ENCODE measurements at places on chromosomes 13 and 19.

DNA sequence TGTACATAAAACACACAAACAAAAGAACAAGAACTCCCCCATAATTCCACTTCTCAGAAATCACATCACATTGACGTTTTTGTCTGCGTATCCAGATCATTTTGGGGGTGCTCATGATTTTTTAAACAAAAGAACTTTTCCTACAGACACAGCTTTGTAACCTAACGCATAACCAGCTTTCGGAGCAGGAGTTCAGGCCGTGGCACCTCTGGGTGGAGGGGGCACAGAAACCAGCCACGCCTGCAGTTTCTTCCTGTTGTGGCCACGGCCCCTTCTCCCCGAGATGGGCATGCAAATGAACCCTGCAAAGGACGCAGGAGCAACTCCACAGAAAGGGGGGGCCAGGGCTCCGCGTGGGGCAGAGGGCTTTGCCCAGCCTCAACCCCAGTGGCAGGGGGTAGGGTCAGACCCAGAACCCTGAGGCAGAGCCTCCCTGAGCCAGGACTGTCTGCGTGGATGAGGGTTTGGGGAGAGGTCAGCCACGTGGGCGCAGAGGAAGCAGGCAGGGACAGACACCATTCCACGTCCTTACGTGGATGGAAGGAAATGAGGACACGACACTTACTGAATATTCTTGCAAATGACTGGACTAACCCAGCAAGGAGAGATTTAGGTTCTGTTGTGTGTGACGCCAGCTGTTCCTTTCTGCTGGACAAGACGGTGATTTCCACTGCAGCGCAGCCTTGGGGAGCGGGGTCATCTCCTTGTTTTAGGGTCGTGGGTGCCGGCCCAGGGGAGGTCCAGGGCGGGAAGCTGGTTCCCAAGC lies 64.4 kb downstream of the RASA3 start:
- DNase-seq, result no peak

DNA sequence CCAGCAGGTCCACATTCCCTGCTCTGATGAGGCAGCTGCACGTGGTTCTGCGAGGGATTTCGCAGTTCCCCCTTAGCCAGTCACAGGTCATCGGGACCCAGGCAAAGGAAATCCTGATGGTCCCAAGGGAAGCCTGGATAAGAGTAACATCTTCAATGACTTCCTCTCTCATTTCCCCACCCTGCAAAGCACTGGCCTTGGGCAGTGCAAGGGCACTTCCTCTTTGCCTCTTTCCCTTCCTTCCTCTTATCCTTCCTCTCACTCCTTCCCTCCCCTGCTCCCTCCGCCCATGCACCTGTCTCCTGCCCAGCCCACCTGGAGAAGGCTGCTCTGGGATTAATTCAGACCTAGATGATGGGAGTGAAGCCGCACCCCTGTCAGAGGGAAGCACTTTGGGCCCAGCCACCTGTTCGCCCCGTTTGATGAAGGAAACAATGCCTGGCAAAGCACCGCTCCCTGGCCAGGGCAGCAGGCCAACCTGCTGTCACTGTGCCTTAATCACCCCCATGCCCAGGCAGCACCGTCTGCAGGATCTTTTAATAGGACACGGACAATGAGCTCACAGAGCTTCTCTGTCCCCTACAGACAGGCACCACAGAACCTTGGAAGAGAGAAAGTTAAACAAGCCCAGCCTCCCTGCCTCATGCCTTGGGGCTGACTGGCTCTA lies 113.5 kb upstream of the PABPC3 start:
- DNase-seq, result no peak

DNA sequence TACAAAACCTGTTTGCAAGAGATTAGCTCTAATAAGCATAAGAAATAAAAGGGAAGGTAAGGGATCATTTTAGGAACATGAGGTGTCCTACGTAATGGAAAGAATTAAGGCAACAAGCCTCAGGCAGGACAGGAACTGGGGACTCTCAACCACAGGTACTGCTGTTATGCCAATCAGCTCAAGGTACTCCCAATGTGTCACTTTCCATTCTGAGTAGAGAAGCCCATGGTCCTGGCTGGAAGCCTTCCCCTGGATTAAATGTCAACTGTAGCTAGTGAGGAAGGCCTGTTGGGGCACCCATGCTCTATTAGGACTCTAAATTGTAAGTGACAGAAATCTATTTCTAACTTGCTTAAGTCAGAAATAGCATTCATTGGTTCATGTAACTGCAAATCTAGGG lies 134.6 kb downstream of the DPF1 start:
- no peak for DNase-seq

DNA sequence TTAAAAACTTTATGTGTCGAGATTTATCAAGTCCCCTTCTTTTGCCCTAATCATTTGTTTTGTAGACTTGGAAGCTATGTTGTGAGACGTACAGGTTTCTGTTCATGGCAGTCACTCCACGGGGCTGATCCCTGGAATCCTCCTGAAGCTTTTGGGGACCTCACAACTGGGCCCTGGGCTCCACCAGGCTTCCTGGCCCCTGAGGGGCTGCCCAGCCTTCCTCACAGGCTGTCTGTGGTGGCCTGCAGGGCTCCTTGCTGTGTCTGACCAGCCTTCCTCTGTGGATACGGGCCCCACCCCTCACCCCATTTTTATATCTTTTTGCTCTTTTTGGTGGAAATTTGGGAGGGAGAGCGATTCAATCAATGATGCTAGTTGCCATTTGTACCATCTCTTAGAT lies 38.1 kb downstream of the CHST8 start:
- no peak for DNase-seq

- no peak for DNase-seq
These were observed 122.4 kb downstream of the DLEU7 start for GRCh38 chr13:50720861-50721671.

DNA sequence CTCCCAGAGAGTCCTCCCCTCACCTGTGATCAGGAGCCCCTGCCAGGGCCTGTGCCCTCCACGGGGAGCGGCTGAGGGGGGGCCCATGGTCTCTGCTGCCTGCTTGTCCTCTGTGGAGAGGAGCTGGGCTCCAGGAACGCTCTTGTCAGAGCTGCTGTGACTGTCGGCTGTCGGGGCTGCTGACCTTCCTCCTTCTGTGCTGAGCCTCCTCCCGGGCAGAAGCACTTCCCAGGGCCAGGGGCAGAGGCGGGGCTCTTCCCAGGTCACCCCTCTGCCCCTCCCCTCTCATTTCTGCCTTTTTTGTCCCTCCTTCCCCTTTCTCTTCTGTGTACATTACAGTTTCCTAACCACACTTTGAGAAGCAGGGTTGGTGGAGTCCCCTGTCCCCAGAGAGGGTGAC lies at the start of gene CEACAM4:
CEACAM4 (minus strand) TSS at position 198 of the 400 bp plus-strand sequence; CDS start at position 87, 111 bp downstream.
- no peak for DNase-seq

DNA sequence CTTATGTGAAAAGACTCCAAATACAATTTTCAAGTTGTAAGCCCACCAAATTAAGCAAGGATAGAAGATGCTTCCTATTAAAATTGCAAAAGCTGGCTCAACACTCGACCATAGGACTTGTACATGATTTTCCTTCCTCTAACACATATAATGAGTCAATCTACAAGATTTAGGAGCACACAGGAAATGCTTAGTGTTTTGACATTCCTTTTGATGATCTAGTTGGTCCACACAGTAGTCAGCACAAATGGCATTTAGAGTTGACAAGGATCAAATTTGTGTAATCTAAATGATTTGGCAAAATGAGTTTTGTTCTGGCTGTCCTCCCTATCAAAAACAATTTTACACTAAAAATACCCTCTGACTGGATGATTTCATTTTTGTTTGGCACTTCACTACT lies 340.2 kb downstream of the DIAPH3 start:
- DNase-seq, result no peak

DNA sequence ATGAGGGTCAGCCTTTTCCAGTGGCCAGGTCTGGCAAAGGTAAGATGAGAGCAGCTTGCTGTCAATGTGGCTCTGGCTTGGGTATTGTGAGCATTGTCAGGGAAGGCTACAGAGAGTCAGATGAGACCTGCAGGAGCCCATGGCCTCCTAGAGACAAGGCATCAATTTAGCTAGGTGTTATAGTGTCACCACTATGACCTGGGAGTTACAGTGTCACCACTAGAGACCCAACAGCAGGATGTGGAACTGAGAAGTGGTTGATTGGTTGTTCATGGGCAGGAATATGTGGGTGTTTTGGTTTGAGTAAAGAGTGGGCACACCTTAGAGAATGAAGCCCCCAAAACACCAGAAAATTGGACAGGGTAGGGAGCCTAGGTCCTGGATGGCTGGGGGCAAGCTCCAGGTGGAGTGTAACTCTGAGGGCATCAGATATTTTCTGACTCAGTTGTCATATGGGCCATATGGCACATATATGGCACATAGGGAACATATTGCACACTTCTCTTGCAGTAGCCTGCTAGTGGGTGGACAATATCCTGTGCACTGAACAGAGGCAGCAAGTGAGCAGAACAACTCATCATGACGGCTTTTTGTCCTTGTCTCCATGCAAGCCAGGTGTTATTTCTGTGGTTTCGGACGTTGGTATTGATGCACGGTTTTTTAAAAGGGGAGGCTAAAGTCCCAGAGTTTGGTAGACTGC lies 46.3 kb upstream of the CEACAM21 start:
- no peak for DNase-seq

DNA sequence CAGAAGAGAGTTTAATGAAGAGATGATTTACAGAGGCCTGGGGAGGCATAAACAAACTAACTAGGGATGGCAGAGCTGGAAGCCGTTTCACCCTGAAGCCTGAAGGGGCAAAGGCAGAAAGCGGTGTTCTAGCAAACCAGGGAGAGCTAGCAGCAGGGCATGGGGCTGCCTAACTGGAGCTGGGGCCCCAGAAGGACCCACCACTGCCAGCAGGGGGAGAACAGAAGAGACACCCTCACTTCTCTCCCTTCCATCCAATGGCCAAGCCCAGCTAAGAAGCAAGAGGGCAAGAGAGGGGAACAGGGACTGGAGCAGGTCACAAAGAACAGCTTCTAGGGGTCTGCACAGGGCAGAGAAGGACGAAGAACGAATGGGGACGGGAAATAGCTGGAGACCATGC lies 195.5 kb downstream of the KATNAL1 start:
- DNase-seq, result no peak

- DNase-seq, result no peak
These were observed 108.7 kb upstream of the UBL3 start for GRCh38 chr13:29959086-29959485.

GRCh38 chr13:41915081-41915480 lies 45.8 kb downstream of the VWA8 start:
- DNase-seq, result no peak

DNA sequence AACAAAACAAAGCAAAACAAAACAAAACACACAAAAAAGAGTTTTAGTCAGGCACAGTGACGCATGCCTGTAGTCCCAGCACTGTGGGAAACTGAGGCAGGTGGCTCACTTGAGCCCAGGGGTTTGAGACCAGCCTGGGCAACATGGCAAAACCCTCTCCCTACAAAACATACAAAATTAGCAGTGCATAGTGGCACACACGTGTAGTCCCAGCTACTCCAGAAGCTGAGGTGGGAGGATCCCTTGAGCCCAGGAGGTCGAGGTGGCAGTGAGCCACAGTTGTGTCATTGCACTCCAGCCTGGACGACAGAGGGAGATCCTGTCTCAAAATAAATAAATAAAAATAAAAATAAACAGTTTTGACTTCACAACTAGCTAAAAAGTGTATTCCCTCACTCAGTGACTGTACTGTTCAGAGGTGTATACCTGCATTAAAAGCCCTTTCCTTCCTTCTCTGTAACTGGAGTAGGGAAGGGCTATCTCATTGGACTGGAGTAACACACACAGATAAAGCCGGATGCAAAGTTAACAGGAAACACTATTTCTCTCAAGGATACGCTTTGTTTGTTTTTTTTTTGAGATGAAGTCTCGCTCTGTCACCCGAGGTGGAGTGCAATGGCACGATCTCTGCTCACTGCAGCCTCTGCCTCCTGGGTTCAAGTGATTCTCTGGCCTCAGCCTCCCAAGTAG lies 3.7 kb upstream of the BAX start:
- no peak for DNase-seq

DNA sequence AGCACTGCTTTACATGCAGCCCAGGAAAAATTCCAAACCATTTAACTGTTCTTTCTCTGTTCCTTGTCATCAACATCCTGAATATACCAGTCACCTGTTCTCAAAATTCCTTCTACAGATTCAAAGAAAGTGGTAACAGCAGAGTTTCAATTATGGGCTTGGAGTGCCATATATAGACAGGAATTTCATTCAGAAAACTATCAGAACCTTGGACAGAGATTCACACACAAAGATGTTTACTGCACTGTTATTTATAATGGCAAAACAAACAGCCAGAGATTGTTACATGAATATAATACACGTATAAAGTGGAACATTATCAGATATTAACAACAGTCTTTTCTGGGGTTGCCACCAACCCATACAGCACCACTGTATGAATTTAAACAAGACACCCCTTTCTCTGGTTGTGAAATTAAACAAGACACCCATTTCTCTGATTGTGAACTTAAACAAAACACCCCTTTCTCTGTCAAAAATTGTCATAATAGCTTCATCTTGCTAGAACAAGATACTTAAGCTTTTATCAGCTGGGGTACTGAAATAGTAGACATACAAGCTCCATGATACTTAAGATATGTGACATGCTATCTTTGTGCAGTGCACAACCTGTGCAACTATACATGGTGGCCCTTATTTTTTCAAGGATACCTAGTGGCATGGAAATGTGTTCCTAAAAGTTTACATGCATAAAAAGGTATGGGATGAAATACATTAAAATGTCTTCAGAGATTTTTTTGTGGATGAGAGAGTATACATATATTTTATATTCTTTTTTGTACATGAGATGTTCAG lies 12.6 kb downstream of the CACNA1A start:
- DNase-seq, result no peak

- DNase-seq, result no peak
These were observed 624.0 kb upstream of the KLF12 start for GRCh38 chr13:74758188-74758587.

- peak; percentile 36 for DNase-seq
These were observed 148.4 kb downstream of the AKAP11 start for GRCh38 chr13:42420304-42420703.

- no peak for DNase-seq
These were observed 96.3 kb upstream of the TNFSF11 start for GRCh38 chr13:42477596-42478190.

GRCh38 chr19:39407660-39408391 lies 1.2 kb downstream of the ZFP36 start:
- DNase-seq, result peak; percentile 44

DNA sequence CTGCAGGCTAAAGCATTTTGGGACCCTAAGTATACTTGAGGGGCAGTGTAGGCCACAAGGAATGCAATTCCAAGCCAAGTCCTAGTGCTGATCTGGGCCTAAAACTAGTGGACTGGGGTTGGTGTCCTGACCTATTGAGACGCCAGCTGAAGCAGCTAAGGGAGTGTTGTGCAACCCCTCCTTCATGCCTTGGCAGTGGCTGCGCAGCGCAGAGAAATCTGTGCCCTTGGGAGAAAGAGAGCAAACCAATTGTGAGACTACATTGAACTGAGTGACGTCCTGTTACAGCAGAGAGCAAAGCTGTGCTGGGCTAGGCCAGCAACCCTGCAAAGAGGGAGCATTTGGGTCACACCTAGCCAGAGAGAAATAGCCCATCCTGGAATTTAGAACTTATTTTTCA lies 2715.0 kb upstream of the PCDH20 start:
- no peak for DNase-seq

GRCh38 chr13:98405690-98406344 lies 171.1 kb downstream of the STK24 start:
- no peak for DNase-seq

- no peak for DNase-seq
These were observed 313.8 kb downstream of the ENOX1 start for GRCh38 chr13:43472980-43473379.

- DNase-seq, result no peak
These were observed 154.5 kb downstream of the DCT start for GRCh38 chr13:94324767-94325540.
